ENCODE measurements at places on chromosomes 5 and 9.

DNA sequence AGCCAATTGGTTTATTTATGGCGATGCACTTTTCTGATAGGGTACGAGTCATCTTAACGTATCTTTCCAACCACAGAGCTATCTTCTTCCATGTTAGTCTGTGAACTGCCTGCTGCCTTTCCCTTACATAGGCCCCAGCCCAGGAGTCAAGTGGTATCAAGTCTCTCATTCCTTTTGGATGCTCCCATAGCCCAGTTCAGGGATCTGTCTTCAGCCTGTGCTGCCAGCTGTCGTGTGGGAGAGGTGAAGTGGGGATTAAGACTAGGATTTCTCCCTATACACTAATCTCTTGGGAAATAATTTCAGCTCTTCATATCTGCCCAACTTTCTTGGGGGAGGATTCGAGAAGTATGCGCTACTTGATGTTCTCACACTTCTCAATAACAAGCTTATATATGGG is 475.7 kb downstream of the EBF1 start:
- DNase-seq: no peak

- DNase-seq: no peak
These were observed 23.5 kb downstream of the HNRNPH1 start for GRCh38 chr5:179599973-179600372.

- no peak for DNase-seq
These were observed 1849.5 kb upstream of the ACO1 start for GRCh38 chr9:30534896-30535295.

- no peak for DNase-seq
These were observed 15.5 kb downstream of the PRKACG start for GRCh38 chr9:68998385-68998784.

DNA sequence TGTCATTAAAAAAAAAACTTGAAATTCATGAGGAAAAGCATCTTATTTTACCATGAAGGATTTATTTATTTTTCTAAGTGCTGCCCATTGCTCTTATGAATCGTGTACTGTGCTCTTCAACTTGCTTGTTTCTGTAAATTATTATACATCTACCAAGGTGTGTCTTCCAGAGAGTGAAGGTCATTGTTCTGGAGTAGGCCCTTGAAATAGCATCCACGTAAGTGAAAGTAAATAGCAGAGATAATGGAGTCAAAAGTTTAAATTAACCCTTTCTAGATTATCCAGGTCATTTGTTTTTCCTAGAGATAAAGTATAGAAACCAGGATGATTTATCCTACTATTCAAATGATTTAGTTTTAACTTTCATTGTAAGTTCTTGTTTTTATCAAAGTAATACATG is 473.1 kb downstream of the DIRAS2 start:
- DNase-seq: no peak

- no peak for DNase-seq
These were observed 162.9 kb upstream of the DAB2 start for GRCh38 chr5:39587675-39588074.

All from GM23338 (cell line).